ENCODE measurements at places on chromosomes 5 and 9.
A peak's percentile ranks its signal among the peaks of the same experiment; 100 is the strongest.

- no peak for DNase-seq
Observed at GRCh38 chr5:39941416-39941815, 516.6 kb upstream of the DAB2 start.

DNA sequence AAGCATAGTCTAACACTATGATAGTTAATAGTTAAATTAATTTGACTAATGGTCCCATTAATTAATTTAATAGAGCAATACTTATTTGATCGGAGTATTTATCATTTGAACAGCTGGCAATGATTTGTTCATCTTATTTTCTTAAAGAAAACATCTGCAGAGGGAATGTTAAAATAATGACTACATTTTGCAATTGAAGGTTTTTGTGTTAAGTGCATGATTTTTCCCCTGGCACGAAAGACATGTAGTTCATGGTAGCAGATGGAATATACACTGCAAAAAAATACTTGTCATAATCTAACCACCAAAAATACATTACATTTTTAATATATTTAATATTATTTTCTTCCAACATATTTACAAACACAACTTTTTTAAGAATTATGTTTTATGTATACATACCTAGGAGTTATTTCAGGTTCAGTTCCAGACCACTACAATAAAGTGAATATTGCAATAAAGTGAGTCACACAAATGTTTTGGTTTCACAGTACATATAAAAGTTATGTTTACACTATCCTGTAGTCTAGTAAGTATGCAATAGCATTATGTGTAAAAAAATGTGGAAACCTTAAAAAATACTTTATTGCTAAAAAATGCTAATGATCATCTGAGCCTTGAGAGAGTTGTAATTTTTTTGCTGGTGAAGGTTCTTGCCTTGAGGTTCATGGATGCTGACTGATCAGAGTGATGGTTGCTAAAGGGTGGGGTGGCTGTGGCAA, 292.6 kb upstream of the DAB2 start:
- no peak for DNase-seq

- no peak for DNase-seq
Observed at GRCh38 chr5:89584339-89584956, 701.5 kb upstream of the MEF2C start.

GRCh38 chr5:173638126-173639040, 21.9 kb upstream of the BOD1 start:
- no peak for DNase-seq

DNA sequence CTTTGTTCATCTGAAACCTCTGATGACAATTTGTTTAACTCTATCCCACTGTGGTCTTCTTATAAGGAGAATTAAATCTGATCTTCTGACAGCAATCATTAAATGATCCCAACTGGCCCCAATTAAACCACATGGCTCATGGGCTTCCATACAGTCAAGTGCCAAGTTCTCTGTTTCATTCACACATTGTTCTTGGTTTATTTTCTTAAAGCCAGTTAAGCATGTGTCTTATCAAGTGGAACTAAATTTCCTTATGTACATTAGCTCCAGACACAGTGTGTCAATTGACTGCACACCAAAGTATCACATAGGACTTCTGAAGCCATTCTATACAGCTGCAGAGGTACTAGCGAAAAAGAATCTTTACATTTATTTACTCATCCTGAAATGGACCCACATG, 51.2 kb downstream of the MEF2C start:
- DNase-seq: no peak

GRCh38 chr9:30348904-30349303, 2035.5 kb upstream of the ACO1 start:
- DNase-seq: no peak

DNA sequence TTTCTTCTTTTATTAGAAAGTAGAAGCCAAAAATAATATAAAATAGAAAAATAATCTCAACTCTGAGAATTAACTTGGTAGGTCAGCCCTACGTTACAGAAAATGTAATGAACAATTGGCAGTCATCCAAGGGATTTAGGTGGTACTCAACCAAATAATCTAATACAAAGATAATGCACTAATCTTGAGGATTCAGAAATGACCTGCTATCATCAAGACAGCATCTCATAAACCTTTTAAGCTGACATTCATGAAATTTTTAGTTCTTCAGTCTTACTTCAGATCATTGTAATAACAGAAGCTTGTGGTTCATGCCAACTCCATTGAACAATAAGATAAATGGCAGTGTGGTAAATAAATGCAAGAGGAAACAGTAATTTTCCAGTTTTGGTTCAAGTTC, 1058.0 kb downstream of the MAT2B start:
- DNase-seq: no peak

- peak; percentile 42 for DNase-seq
Observed at GRCh38 chr5:177310757-177311391, 824 bp downstream of the MXD3 start.

DNA sequence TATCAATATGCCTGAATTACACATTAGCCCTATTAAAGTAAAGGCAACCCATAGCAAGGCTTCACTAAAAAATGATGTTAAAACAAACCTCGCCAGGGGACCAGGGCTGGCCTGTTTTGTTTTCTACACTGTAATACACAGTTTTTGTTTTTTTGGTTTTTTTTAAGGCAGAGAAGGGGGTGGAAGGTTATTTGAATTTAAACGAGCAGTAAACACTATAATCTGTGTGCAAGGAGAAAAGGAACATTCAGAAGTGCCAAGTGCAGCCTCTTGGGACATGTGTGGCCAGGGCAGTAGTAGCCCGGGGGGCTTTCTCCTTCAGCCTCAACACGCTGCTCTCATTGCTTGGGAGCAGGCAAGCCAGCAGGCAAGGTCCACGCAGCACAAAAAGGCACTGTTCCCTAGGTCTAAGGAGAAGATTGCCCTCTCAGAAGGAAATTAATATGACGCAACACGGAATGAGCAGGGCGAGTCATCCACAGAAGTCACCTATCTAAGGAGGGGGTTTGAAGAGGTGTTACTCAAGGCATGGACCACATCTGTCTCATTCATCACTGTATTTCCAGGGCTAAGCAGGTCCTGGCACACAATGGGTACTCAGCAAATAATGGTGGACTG, 16.2 kb downstream of the SIL1 start:
- no peak for DNase-seq

DNA sequence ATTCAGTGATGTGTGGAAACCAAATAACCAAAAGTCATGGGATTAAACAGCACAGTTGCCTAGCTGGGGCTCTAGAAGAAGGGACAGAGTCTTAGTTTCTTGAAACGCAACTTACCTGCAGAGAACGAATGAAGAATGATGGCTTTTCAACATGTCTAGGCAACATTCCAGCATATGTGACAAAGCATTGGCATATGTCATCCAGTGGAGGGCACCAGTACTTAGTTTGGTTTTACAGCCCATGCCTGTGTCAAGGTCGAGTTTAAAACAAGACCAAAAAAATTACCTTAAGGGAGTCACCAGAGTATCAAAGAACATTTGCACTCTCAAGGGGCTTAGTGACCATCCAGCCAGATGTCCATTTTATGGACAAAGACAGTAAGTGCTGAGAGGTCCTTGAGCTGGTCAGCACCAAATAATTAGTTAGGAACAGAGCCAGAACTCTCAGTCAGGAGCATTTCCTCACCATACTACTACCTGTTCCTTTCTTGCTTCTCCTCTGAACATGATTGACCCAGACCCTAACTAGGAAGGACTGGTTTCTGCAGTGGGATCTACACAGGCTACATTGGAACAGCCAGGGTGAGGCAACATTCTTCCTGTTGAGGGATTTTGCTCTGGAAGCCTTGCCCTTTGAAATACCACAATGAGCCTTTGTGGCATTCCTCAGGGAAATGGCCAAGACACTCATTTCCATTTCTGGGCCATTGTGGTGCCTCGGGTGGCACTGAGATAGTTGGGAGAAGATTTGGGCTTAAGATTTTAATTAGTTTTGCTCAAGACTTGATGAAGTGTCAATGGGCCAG, 75.4 kb upstream of the ANKH start:
- no peak for DNase-seq

- no peak for DNase-seq
Observed at GRCh38 chr9:70261131-70261870, 2.5 kb downstream of the SMC5 start.

GRCh38 chr5:172891716-172892421, 57.8 kb downstream of the ERGIC1 start:
- no peak for DNase-seq

DNA sequence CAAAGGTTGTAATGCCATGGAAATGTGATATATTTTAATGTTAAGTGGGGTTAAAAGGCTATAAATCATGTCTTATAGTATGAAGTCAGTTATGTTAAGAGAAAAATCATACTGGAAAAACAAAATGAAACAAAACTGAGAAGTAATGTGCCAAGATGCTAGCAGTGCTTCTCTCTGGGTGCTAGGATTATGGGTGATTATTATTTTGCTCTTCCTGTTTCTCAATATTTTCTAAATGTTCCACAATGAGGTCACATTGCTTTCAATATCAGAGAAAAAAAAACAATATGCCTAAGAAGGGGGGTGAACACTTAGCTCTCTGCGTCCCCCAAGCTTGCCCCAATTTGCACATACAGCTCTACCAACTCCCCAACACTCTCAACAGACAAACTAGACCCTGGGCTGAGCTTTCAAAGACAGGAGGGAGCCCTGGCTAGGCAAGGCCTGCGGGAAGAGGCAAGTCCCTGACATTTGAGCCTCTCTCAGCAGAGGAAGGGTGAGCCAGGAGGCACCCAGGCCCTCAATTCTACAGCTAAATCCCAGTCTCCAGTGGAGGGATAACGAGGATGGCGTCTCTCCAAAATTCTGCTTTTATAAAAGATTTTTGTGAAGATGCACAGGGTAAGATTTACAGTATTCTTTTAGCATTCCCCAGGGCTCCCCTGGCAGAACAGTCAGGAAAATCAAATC, 24.4 kb downstream of the WHRN start:
- DNase-seq: no peak

- no peak for DNase-seq
Observed at GRCh38 chr5:35026941-35027340, 20.8 kb downstream of the AGXT2 start.

DNA sequence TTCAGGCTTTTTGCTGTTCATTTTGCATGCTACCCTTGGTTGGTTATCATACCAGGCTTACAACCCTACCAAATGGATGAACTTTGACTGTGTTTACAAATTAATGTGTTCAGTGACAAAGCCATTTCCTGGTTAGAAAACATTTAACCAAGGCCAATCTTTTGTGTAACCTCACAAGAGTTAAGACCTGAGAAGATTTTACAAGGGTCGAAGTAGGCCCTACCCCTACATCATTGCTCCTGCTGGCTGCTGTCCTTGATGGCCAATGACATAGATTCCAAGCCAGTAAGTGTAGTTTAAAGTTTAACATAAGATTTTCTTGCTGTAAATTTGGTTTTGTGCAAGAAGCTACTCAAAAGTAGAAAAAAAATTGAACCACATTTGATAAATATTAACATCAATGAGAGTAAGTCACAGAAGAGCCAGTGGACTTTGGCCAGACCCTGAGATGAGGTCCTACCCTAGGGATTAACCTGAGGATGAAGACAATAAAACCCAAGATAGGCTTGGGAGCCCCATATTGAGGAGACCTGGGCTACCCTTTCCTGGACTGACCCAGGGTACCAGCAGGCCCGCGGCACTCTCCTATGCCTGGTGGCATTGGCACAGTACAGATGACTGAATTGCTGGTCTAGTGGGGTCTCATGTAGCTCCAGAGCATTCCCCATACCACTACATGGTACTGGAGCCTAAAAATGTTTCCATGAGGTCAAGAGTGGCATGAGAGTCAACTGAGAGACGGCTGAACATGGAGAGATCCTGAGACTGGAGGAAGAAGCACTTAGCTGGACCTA, 8.3 kb downstream of the C1QTNF3 start:
- no peak for DNase-seq

DNA sequence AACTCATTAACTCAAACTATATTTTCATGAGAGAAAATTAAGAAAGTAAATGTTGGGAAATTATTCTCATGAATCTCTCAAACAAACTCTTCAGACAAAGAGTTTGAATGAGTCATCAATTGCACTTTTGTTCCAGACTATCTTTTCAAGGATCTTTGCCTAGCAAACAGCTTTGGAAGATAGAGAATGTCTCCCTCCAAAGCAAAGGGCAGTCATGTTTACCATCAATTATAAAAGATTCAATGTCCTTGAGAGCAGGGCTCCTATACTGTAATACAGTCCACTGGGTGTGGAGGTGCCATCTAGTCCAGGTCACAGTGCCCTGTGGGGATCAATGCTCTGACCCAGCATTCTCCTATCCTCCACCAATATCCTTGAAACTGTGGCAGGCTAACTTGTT, 1429.3 kb downstream of the EFNA5 start:
- DNase-seq: no peak

DNA sequence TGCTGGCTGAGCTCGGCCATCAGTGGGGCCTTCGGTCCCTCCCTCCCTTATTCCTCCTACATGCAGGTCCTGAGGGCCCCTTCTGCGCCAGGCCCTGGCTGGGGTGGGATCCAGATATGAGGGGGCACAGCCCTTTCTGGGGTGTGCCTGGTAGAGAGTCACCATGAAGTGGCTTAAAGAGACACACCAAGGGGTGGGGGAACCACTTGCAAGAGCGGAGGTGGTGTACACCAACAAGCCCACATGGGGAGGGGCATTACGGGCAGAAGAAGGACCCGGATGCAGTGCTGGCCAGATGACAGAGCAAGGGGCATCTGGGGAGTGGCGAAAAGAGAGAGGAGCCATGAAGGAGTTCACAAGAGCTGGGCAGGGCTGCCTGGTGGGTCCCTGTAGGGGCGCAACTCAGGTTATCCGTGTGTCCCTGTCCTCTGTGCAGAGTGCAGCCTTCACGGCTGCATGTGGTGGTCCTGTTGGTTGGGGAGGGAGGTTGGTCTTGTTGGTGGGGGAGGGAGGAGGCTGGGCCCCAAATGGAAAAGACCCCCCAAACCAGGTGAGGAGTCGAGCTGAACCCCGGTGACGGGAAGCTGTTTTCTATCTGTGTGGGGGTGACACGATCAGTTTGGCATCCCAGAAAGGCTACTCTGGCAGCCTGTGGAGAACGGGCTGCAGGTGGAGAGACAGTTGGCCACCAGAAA, 158.1 kb downstream of the DAB2IP start:
- no peak for DNase-seq
